Anterior cingulate cortex (tissue), 58 donors: ENCODE measurements at places on chromosomes 5 and 9.
A peak's percentile ranks its signal among the peaks of the same experiment; 100 is the strongest.

GRCh38 chr5:79685627-79686026, 4.0 kb upstream of the CMYA5 start:
- no peak for DNase-seq

DNA sequence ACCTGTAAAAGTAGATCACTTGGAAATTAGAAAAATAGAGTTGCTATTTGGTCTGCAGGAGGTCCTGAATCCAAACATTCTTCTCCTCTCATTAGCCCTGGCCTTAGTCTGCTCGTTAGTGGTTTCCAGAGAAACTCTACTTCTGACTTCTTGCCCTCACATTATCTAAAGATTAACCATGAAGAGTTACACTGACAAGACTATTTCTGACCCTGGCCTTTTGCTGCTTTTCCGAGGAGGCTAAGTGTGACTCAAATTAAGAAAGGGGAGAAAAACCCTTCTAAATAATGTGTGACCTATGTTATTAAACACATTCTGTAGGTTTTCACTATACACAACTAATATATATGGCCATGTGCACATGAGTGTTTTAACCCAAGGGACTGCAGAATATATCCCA, 302.4 kb downstream of the RAB3C start:
- no peak for DNase-seq

GRCh38 chr9:97109194-97109811, 70.4 kb upstream of the CTSV start:
- DNase-seq, result peak; percentile 17

DNA sequence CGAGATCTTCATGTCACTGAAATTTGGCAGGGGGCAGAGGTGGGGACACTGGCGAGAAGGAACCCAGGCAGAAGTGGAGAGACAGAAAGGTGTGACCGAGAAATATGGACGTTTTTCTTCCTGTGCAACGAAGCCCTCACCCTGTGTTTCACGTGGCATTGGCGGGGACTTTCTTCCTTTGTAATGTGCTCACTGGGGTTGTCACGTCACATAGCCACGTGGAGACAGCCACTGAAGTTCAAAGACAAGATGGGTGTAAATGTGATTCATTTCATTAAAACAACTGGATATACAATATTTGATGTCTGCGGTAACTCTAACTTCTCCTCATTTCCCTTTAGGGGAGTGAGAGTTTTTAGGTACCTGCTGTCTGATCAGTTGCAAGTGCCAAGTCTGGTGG, 225.7 kb downstream of the FSTL4 start:
- no peak for DNase-seq

DNA sequence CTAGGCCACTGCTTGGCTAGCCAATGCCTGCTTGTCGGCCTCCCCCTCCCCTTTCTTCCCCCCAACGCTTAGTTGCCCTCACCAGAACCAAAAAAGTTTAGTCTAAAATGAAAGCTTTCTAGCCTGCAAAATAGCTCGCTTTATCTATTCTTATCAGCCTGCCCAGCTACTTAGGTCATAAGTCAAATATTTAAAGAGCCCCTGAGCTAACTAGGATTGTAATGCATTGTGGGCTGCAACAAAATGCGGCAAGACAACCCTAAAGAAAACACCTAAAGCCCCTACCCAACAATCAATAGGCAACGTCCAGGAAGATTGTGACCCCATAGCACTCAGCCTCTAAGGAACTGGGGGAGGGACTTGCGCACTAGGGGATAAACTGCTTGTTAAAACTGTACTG, 38.6 kb upstream of the PCSK5 start:
- no peak for DNase-seq
